ENCODE measurements at places on chromosomes 4 and X. TPM values are rescaled to one million over a fixed set of nuclear protein-coding genes. Genes with fewer than 3 reads are reported as not detected.
A peak's percentile ranks its signal among the peaks of the same experiment; 100 is the strongest.

- H3K27me3 ChIP-seq: no peaks in the 10 kb centered on the region
- no peak overlapping the region for H3K4me3 ChIP-seq
- H3K27ac ChIP-seq: no peak overlapping the region
- DNase-seq: no peak
Observed at GRCh38 chr4:78951862-78952472, 12.7 kb upstream of the PAQR3 start.

Gene TTC29
- not detected for polyA plus RNA-seq

DNA sequence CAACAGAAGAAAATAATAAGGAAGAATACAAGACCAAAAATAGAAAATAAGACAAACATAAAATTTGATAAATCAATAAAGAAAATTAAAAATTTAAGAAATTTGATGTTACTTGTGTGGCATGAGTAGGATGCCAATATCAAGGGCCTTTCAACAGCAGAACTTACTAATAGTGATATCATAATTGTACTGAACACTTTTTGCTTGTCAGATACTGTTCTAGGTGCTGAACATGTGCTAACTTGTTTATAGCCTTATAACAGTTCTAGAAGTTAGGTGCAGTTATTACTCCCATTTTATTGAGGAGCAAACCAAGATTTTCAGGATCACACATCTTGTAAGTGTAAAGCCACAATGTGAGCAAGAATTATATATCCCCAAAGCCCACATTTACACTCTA is 546.0 kb upstream of the EPHA5 start:
- DNase-seq: no peak
- no peak overlapping the region for H3K27ac ChIP-seq
- no peak overlapping the region for H3K4me3 ChIP-seq
- H3K36me3 ChIP-seq: no peaks in the 10 kb centered on the region
- H3K27me3 ChIP-seq: no peaks in the 10 kb centered on the region

Gene JCHAIN
- 96.9 TPM for polyA plus RNA-seq

- peak overlapping the region; percentile 96 for H3K27ac ChIP-seq
- H3K27me3 ChIP-seq: no peaks in the 10 kb centered on the region
- DNase-seq: no peak
- H3K4me1 ChIP-seq: peaks cover 18% of the 10 kb centered on the region
- peaks cover 4% of the 10 kb centered on the region for H3K36me3 ChIP-seq
Observed at GRCh38 chrX:154096140-154097002, 1.1 kb downstream of the MECP2 start.

Gene SHROOM4
- polyA plus RNA-seq: 0.45 TPM

- no peak for DNase-seq
- H3K27ac ChIP-seq: no peak overlapping the region
- H3K27me3 ChIP-seq: no peaks in the 10 kb centered on the region
- H3K4me3 ChIP-seq: no peak overlapping the region
Observed at GRCh38 chr4:83075311-83076095, 39.0 kb downstream of the PLAC8 start.

- DNase-seq: no peak
- no peak overlapping the region for H3K4me3 ChIP-seq
- no peaks in the 10 kb centered on the region for H3K4me1 ChIP-seq
- no peaks in the 10 kb centered on the region for H3K36me3 ChIP-seq
Observed at GRCh38 chrX:110180176-110180927, 137.5 kb downstream of the AMMECR1 start.

GRCh38 chr4:1572010-1572385 is 112.1 kb downstream of the FAM53A start:
- H3K36me3 ChIP-seq: no peaks in the 10 kb centered on the region
- H3K4me3 ChIP-seq: no peak overlapping the region
- no peaks in the 10 kb centered on the region for H3K4me1 ChIP-seq
- no peaks in the 10 kb centered on the region for H3K27me3 ChIP-seq

- H3K27me3 ChIP-seq: no peaks in the 10 kb centered on the region
- H3K27ac ChIP-seq: no peak overlapping the region
- H3K4me1 ChIP-seq: no peaks in the 10 kb centered on the region
- no peak for DNase-seq
Observed at GRCh38 chrX:111506826-111507225, 4.6 kb upstream of the SERTM2 start.
